ENCODE measurements at places on chromosomes 11 and 22.

- no peak for DNase-seq
These were observed 90.4 kb downstream of the RBFOX2 start for GRCh38 chr22:35938226-35938625.

GRCh38 chr11:104033134-104033533, 3.3 kb upstream of the DDI1 start:
- DNase-seq: no peak

DNA sequence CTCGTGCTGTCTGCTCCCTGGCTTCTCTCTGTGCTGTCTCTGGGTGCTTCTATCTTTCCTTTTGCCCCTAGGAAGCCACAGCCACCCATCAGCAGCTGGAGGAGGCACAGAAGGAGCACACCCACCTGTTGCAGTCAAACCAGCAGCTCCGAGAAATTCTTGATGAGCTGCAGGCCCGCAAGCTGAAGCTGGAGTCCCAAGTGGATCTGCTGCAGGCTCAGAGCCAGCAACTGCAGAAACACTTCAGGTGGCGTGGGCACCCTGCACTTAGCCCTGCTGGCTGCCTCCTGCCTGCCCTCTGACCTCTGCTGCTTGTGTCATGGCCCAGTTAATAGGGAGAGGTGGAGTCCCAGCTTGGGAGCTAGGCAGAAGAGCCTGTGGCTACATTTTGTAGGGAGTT, 67.8 kb downstream of the CEP164 start:
- DNase-seq: no peak

DNA sequence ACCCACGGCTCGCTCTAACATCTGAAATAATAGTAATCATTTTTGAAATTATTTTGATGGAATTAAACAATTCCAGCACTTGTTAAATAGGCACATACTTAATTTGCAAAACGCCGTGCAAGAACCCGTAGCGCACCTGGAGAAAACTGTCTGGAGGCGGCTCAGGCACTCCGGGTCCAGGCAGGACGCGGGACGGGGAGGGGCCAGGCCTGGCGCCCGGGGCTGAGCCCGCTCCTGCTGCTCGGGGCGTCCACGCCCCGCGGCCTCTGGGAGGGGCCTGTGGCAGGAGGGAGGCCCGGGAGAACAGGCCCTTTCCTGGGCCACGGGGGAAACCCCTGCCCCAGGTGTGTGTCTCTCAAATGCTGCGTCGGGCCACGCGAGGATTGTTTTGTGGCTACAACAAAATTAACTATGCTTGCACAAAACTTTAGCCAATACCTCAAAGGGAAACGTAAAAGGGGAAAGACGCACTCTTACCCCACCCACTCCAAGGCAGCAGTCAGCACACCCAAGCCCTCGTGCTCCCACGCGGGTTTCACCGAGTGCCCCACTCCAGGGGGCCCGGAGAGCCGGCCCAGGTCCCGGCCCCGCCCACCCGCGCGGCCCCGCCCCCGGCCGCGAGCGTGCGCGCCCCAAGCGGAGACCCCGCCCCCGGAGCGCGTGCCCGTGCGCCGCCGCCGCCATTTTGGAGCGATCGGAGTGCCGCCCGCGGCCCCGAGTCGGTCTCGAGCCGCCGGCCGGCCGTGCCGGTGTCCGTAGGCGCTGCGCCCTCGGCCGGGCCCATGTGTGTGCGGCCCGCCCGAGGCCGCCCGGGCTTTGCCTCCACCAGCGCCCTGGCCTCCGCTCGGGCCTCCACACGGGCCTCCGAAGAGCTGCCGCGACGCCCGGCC, at the start of gene PPP6R2:
Gene PPP6R2 (plus strand): TSS at position 677 of the 890 bp plus-strand sequence. CDS start 50,582 bp downstream, outside the sequence.
- DNase-seq: peak; percentile 89

GRCh38 chr11:36372101-36372771, 76.1 kb downstream of the PRR5L start:
- DNase-seq: no peak

Measured in inflammatory macrophage treated with lipopolysaccharide for 1 hour (primary cell).